ENCODE measurements at places on chromosomes 2 and 18. TPM values are rescaled to one million over a fixed set of nuclear protein-coding genes. Genes with fewer than 3 reads are reported as not detected.

DNA sequence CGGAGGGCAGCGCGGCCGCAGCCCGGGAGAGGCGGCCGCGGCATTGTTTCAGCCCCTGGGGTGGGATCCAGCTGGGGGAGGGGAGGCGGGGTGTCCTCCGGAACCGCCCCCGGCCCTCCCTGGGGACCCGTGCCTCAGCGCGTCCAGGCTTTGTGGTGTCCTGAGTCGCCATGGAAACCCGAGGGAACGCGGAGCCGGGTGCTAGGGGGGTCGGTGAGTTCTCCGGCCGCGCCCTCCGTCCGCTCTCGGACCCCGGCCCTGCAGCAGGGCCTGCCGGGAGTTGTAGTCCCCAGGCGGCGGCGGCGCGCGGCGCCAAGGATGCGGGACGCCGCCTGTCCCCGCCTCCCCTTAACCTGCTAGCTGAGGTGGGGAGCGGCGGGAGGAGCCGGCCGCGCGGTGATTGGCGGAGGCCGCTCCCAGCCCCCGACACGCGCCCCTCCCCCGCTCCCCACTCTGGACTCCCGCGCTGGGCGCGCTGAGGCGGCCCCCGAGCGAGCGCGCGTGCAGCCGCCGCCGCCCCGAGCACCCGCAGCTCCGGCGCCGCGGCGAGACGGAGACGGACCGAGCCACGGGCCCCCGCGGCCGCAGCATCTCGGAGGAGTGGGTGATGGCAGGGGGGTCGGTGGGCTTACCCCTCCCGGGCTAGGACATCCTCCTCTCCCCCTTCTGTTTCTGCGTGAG is at the start of gene DPYSL5:
DPYSL5 (plus strand) TSS at position 478 of the 681 bp plus-strand sequence. CDS start 50,368 bp downstream, outside the sequence.
- no peak within 1 kb of the TSS for H3K27ac ChIP-seq
- peak within 1 kb of the TSS; percentile 20 for H3K4me3 ChIP-seq
- peak; percentile 81 for DNase-seq
- no peaks in the 10 kb centered on the region for H3K36me3 ChIP-seq

The IL36A gene
- not detected for total RNA-seq

DNA sequence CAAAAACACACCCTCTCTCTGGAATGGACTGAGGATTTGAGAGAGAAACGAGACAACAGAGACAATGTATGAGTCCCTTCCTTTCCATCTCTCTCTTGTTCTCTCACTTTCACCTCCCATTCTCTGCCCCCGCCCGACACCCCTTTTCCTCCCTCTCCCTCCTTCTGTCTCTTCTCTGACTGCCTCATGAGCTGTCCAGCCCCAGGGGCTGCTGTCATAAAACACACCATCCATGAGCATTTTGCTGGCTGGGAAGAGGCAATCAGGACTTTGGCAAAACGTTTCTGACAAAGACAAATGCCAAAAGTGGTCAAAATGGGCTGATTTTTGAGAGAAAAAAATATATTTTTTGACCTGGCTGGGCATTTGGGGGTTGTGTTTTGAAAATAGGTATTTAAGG is 377.2 kb downstream of the EN1 start:
- no peaks in the 10 kb centered on the region for H3K36me3 ChIP-seq
- no peak for DNase-seq
- no peaks in the 10 kb centered on the region for H3K27me3 ChIP-seq
- H3K4me1 ChIP-seq = no peaks in the 10 kb centered on the region
- no peak overlapping the region for H3K4me3 ChIP-seq
- no peak overlapping the region for H3K27ac ChIP-seq

The SERPINB12 gene
- total RNA-seq = not detected

The POTEC gene
- not detected for total RNA-seq

The DSC1 gene
- total RNA-seq = not detected
